ENCODE measurements at places on chromosomes 3 and 15. TPM values are rescaled to one million over a fixed set of nuclear protein-coding genes. Genes with fewer than 3 reads are reported as not detected.

DNA sequence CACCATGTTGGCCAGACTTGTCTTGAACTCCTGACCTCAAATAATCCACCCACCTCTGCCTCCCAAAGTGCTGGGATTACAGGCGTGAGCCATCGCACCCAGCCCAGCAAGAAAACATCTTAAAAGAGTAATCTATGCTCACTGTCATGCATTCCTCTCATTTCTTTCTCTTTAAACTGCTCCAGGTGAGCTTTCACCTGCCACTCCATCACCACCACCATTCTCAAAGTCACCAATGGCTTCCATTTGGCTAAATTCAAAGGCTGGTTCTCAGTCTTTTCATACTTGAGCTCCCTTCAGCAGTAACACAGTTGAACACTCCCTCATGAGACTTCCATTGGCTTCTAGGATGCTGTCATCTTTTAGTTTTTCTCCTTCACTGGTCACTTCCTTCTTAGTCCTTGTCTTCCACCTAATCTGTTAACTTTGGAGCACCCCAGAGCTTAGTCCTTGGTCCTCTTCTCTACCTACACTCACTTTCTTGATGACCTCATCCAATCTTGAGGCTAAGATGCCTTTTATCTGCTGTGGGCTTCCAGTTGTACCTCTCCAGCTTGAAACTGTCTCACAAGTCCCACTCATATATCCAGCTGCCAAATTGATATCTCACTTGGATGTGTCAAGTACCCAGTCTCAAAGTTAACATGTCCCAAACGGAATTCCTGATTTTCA is 27.0 kb upstream of the ESYT3 start:
- no peaks in the 10 kb centered on the region for H3K27me3 ChIP-seq
- peaks cover 35% of the 10 kb centered on the region for H3K36me3 ChIP-seq
- no peak overlapping the region for H3K4me3 ChIP-seq
- DNase-seq: no peak
- no peak overlapping the region for H3K27ac ChIP-seq
- peaks cover 24% of the 10 kb centered on the region for H3K4me1 ChIP-seq

DNA sequence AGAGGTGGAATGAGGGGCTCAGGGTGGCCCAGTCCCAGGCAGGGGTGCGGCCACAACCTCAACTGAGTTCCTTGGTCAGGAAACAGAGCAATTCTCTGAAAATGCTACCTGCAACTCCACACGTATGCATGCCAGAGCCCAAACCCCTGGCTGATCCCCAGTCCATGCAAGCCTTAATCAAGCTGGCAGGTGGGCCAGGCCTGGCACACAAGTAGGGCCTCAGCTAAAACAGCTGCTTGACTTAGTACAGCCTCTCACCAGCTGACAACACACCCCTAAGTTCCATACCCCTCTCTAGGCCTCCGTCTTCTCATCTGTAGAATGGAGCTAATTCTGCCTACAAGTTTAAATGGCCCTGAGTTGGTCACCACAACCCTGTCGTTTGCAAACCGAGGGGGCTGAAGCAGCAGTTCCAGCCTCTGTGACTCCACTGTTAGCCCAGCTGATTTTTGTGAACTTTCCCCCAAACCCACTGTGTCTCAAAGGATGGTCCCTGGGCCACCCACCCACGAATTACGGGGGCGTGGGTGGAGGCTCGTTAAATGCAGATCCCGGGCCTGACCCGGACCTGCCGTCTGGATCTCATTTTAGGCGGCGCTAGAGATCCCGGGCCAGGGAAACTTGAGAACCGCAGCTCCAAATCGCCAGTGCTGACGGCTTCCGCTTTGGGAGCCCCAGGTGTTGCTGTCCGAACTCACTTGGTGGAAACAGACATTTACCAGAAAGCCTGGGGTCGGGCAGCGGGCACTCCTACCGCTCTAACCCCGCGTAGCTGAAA is 927 bp downstream of the CHDH start:
- peak; percentile 43 for DNase-seq
- peaks cover 31% of the 10 kb centered on the region for H3K27me3 ChIP-seq
- no peak overlapping the region for H3K27ac ChIP-seq
- H3K36me3 ChIP-seq: no peaks in the 10 kb centered on the region
- H3K4me3 ChIP-seq: peak overlapping the region; percentile 64
- H3K4me1 ChIP-seq: peaks cover 4% of the 10 kb centered on the region

The C3orf49 gene
- not detected for polyA plus RNA-seq

The SEMA3F gene
- 21.3 TPM for polyA plus RNA-seq

- no peak overlapping the region for H3K4me3 ChIP-seq
- peaks cover 5% of the 10 kb centered on the region for H3K4me1 ChIP-seq
- no peaks in the 10 kb centered on the region for H3K36me3 ChIP-seq
Observed at GRCh38 chr3:195755391-195755790, 34.6 kb downstream of the MUC20 start.

The CIAO2A gene
- 62.2 TPM for polyA plus RNA-seq

DNA sequence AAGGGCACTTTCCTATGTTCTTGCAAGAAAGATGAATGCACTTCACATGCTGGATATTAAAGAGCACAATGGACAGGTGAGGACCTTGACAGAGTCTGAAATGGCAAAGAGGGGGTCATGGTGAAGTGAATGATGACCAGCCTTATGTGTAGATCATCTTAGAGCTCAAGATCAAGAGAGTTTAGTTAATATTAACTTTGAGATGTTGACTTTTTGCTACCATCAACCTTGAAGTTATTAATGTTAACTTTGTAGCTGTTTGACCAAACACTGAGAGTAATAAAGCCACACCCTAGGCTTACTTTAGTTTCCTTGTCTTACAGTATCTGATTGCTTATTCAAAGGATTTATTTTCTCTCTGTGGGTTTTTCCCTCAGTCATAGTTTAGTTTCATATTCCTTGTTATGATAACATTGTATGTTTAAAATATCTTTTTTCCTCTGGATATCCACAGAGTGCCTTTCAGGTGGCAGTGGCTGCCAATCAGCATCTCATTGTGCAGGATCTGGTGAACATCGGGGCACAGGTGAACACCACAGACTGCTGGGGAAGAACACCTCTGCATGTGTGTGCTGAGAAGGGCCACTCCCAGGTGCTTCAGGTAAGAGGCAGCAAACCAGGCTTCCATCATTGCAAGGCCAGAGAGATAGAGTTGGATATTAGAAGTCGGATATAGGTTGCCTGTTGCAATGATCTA is 5.4 kb downstream of the NFKBIZ start:
- peaks cover 55% of the 10 kb centered on the region for H3K4me1 ChIP-seq
- no peak overlapping the region for H3K27ac ChIP-seq
- H3K27me3 ChIP-seq: no peaks in the 10 kb centered on the region

The LSMEM2 gene
- 1.9 TPM for polyA plus RNA-seq

DNA sequence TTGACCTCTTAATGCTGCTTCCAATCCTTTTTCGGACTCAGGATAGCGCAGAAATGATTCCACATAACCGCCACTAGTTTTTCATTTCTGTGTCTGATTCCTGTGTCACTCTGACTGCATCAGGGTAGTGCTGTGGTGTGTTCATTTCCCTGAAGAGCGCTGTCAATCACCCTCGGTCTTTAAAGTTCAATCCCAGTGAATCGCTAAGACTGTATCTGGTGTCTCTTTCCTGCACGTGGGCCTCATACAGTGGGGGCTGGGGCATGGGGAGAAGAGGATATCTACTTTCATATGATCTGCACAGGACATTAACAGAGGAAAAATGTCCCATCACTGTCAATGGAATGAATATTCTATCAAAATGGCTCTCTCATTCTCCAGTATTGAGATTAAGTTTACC is 32.9 kb upstream of the BNIP2 start:
- H3K36me3 ChIP-seq: no peaks in the 10 kb centered on the region

The GOLGA8T gene
- 0.51 TPM for polyA plus RNA-seq

The KLHL40 gene
- 8.3 TPM for polyA plus RNA-seq

The ZMYND10 gene
- polyA plus RNA-seq: 0.88 TPM

GRCh38 chr3:48429960-48430707 is at the start of gene PLXNB1:
PLXNB1 (minus strand) TSS chr3:48430086; CDS start chr3:48424611, 5,475 bp downstream.
- H3K27me3 ChIP-seq: no peaks in the 10 kb centered on the region
- H3K4me3 ChIP-seq: peak within 1 kb of the TSS; percentile 36
- peaks cover 49% of the 10 kb centered on the region for H3K4me1 ChIP-seq
- DNase-seq: peak; percentile 40
- peak within 1 kb of the TSS; percentile 86 for H3K27ac ChIP-seq

The RARRES1 gene
- polyA plus RNA-seq: 23.3 TPM

The PIGBOS1 gene
- polyA plus RNA-seq: 20.5 TPM

The KLHDC8B gene
- polyA plus RNA-seq: 121 TPM

DNA sequence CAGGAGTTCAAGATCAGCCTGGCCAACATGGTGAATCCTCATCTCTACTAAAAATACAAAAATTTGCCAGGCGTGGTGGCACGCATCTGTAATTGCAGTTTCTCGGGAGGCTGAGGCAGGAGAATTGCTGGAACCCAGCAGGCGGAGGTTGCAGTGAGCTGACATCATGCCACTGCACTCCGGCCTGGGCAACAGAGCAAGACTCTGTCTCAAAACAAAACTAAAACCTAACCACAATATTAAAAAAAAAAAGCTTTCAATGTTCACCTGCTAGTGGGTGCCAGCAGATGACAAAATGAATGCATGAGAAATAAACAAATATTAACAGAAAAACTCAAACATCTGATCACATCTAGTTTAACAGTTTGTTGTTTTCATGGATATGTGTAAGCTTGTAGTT is 9.0 kb downstream of the SLC24A1 start:
- no peaks in the 10 kb centered on the region for H3K27me3 ChIP-seq
- H3K4me3 ChIP-seq: no peak overlapping the region
- no peak for DNase-seq
- H3K4me1 ChIP-seq: no peaks in the 10 kb centered on the region

The SHC4 gene
- 2.6 TPM for polyA plus RNA-seq

The RAB27A gene
- 3.0 TPM for polyA plus RNA-seq

The MAP3K13 gene
- polyA plus RNA-seq: 9.8 TPM

DNA sequence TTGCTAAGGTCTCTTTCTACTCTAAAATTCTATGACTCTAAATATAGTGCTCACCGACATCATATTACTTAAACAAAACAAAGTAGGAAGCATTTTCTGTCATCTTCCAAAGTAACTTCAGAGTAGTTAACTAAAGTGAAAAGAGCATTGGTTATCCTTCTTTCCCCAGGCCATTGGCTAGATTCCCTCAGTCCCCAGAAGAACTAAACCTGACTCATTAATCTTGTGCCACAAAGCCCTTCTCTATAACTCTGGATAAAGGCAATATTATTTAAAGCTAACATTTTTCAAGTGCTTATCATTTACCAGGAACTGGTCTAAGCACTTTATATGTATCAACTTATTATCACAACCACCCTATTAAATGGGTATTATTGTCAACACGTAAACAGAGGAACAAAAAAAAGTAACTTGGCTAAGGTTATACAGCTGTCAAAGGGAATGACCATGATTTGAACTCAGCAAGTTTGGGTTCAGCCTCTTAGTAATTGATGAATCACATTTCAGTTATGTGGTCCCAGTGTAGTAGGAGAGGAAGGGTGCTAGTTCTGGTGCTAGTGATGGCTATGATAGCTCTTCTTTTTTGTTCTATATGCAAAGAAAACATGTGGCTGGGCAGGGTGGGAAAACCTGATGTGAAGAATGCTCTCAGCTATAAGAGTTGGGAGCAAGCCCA is 304.9 kb downstream of the FGF12 start:
- H3K27me3 ChIP-seq: no peaks in the 10 kb centered on the region
- H3K36me3 ChIP-seq: no peaks in the 10 kb centered on the region
- H3K4me1 ChIP-seq: no peaks in the 10 kb centered on the region
- H3K27ac ChIP-seq: no peak overlapping the region

- no peaks in the 10 kb centered on the region for H3K4me1 ChIP-seq
- no peak overlapping the region for H3K27ac ChIP-seq
- no peak for DNase-seq
- no peaks in the 10 kb centered on the region for H3K36me3 ChIP-seq
- H3K27me3 ChIP-seq: no peaks in the 10 kb centered on the region
Observed at GRCh38 chr3:110810356-110810755, 261.3 kb upstream of the NECTIN3 start.

DNA sequence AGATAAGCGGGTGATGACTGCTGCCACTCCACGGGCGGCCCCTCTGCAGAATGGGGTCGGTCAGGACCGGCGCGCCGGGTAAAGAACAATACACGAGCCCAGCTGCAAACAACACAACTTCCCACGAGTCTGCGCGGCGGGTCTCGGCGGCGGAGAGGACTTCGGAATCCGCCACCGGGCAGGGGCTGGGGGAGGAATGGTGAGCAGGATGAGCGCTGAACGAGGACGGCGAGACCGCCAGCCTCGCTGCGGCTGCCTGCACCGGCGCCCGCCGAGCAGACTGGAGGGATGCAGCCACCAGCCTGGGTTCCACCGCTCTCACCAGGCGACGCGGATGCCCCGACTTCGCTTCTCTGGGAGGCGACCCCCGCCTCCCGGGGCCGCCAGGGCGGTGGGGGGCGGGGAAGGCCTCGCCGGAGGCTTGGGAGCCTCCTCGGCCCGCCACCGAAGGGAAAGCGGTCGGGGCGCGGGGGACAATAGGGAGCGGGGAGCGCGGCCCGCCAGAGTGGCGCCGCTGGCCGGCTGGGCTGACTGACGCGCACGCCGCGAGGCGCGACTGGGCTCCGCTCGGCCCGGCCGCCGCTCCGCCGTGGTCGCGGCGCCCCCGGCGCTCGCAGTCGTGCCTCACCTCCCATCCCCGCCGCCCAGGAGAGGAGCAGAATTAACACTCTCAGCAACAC is 515 bp downstream of the ADAM10 start:
- peak; percentile 64 for DNase-seq
- H3K36me3 ChIP-seq: no peaks in the 10 kb centered on the region
- H3K27me3 ChIP-seq: no peaks in the 10 kb centered on the region

GRCh38 chr3:153282355-153282754 is 120.3 kb downstream of the RAP2B start:
- no peak overlapping the region for H3K4me3 ChIP-seq
- H3K36me3 ChIP-seq: no peaks in the 10 kb centered on the region
- peaks cover 26% of the 10 kb centered on the region for H3K4me1 ChIP-seq
- no peaks in the 10 kb centered on the region for H3K27me3 ChIP-seq

DNA sequence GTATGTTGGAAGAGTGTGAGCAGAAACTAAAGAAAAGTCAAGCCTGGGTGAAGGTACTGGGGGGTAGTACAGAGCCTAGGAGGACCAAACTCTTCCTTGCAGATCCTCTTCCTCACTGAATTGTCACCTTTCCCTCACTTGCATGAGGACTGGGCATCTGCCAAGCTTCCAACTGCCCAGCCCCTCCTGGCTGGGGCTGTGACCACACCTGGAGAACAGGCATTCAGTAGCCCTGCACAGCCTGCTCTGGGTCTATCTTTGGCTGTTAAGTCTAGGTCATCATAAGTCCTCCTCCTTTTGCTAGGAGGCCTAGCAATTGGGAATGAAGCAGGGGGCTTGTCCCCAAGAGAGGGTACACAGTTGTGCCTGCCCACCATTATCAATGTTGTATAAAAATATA is 55.2 kb downstream of the CAPN7 start:
- H3K36me3 ChIP-seq: peaks cover 11% of the 10 kb centered on the region
- peaks cover 27% of the 10 kb centered on the region for H3K4me1 ChIP-seq
- no peak for DNase-seq
- H3K27me3 ChIP-seq: no peaks in the 10 kb centered on the region
- H3K27ac ChIP-seq: no peak overlapping the region

The GASK1A gene
- polyA plus RNA-seq: 0.48 TPM
